Left renal pelvis (tissue), 4 donors: ENCODE measurements at places on chromosomes 3 and 15.

- DNase-seq, result no peak
Observed at GRCh38 chr15:80749589-80749988, 29.6 kb upstream of the CEMIP start.

DNA sequence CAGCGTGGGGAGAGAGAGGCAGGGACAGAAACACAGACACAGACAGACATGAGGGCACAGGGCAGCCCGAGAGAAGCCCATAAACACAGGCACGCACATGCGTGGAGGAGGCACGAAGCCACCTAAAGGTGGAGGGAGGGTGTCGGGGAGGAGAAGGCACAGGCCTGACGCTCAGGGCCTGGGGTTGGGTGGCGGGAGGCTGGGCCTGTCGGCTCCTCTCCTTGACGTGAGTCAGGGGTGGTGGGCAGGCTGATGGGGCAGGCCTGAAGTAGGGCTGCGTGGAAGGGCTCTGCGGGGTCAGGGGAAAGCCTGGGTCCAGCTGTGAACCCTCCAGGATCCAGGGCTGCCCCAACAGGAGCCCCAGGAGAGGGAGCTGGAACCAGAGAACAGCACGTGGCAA, 74.2 kb downstream of the EPHB3 start:
- DNase-seq, result no peak

DNA sequence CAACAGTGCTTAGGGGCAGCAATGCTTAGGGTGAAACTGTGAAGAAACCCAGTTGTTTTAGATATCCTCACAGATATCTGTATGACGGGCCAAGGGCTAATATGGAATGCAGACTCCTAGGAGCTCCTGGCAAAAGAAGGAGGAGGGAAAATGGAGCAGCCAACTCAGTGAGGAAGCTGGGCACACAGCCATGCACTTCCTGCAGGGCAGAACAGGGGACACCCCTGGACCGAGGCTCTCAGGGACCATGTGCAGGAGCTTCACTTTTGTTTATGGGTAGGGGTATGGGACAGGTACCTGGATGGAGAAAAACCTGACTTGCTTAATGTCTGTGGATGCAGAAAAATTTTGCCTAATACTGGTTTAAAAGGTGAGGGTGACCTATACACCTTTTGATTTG, 20.2 kb downstream of the NIPA1 start:
- no peak for DNase-seq

GRCh38 chr15:86772369-86773059, 692.8 kb downstream of the AGBL1 start:
- no peak for DNase-seq

GRCh38 chr15:39961051-39961450, 27.1 kb downstream of the EIF2AK4 start:
- no peak for DNase-seq

DNA sequence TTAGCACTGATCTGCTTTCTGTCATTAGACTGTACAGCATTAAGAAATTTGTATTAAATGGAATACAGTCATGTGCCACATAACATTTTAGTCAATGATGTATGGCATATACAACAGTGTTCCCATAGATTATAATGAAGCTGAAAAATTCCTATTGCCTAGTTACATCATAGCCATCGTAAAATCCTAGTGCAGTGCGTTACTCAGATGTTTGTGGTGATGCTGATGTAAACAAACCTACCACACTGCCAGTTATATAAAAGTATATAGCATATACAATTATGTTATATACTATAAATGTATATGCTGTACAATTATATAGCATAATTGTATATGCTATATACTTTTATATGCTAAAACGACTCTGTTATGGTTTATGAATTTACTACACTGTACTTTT, 41.7 kb downstream of the APH1B start:
- no peak for DNase-seq

DNA sequence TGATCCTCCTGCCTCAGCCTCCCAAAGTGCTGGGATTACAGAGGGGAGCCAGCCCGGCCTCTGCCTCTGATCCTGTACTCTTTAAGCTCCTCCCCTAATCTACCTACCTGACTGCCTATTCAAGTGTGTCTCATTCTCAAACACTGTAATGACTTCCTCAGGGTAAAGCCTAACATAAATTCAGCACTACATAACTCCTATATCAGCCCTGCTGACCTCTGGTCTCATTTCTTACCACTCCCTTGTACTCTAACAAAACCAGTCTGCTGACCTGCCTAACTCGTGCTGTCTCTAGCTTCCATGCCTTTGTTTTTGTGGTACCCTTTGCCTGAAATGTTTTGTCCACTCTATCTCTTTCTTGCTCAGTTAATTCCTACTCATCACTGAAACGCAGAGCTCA, 172.1 kb upstream of the IL12A start:
- no peak for DNase-seq

- no peak for DNase-seq
Observed at GRCh38 chr15:63970621-63971426, 75.5 kb downstream of the DAPK2 start.

GRCh38 chr3:72900048-72900447, 12.2 kb downstream of the GXYLT2 start:
- DNase-seq, result no peak

DNA sequence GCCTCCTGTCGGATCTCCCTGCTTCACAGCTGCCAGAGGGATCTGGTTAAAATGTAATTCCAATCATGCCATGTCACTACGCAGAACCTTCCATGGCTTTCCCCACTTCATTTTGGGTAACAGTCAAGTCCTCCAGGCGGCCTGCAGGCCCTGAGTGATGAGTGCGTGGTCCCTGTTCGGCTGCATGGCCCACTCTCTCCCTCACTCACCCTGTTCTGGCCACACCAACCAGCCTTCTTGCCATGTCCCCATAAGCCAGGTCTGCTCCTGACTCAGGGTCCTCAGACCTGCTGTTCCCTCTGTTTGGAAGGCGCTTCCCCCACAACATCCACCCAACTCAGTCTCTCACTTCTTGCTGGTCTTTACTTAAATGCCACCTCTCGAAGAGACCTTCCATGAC, 41.6 kb upstream of the LINGO1 start:
- no peak for DNase-seq

DNA sequence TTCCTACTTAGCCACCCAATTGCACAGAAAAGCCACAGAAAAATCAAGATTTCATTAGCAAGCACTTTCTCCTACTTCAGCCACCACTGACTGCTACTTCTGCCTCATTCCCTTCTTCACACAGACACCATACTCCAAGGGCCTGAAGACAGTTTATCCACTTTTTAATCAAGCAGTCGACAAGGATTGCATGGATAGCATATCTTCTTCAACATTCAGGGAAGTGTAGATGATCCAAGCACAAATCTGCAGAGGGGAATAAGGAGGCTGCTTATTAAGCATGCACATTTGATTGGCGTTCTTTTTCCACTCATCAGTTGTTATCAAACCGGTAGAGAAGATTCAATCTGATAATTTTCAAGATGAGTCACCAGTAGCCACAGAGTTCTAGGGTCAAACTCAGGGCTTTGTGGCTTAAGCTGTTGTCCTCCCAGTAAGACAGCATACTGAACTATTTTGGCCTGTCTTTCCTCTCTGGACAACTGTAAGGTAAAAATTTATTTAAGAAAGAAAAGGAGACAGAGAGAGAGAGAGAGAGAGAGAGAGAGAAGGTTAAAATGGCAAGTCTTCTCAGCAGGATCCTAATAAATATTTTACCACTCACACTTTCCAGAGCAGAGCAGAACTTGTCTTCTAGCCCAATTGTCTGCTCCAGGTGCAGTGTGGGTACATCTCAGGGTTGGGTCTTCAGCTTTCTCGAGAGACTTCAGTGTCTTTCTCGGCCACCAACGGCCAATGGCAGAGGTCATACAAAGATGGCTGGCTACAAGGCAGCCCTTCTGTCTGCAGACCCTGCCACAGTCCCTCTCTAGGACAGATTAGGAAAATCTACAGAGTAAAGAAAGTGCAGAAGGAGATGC, 80.6 kb upstream of the BHLHE40 start:
- DNase-seq, result no peak

GRCh38 chr15:68391121-68391520, 40.8 kb downstream of the ITGA11 start:
- no peak for DNase-seq

GRCh38 chr3:148158210-148158609, 539.5 kb upstream of the AGTR1 start:
- no peak for DNase-seq

GRCh38 chr3:190581041-190581541, 67.2 kb downstream of the IL1RAP start:
- no peak for DNase-seq

GRCh38 chr15:45168751-45169551, 18.8 kb downstream of the SHF start:
- no peak for DNase-seq

DNA sequence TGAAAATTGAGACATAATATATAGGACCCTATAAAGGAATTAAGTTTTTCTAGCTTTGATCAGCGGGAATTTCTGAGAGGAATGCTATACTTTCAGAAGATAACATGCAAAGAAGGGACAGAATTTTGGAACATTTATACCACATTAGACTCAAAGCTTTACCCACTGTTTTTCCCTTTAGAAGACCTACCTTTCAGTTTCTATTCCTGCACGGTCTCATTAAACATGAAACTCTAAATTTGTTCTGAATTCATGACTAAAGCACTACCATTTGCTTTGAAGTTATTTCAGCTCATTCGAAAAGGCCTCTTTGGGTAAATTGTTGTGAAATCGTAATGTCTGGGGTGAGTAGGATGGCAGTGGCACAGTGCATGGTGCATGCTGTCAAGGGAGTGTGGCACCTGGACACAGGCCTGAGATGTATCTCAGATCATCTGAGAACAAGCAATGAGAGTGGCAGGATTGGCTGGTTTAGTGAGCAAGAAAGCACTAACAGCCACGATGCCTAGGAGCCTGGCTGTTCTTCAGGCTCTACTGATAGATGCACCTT, 42.5 kb downstream of the CHCHD4 start:
- no peak for DNase-seq

DNA sequence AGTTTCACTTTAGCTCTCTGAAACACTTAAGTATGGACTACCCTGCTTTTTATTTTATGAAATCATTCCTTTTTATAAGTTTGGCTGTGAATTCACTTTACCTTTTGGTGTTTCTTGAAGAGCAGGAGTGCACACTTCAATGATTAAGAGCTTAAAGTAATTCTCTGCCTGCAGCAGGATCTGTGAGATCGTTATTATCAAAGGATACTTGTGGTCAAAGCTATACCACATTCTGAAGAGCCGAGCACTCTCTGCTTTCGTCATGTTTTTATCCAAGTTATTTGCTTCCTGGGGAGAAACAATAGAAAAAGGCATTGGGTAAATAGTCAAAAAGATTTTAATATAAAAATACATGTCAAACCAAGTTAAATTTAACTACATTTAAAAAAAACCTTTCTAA, 243.7 kb downstream of the CHST2 start:
- DNase-seq, result no peak

DNA sequence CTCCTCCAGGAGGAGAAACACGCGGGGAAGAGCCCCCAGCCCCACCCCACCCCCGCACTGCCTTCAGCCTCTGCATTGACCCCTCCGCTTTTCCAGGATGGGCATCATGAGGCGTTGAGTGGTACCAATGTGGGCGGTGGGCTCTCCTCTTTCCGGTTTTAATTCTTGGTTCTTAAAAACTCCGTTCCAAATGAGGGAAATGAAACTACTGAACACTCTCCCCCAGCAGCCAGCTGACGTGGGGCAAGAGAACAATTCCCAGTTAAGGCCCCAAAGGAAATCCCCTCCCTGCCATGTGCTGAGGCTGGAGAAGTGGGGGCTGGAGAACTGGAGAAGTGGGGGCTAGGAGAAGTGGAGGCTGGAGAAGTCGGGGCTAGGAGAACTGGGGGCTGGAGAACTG, 5.3 kb upstream of the NRROS start:
- no peak for DNase-seq

GRCh38 chr3:13879946-13880810, at the start of gene WNT7A:
TSS of gene WNT7A (minus strand) at chr3:13880071. CDS start at chr3:13879816, 255 bp downstream.
- no peak for DNase-seq

DNA sequence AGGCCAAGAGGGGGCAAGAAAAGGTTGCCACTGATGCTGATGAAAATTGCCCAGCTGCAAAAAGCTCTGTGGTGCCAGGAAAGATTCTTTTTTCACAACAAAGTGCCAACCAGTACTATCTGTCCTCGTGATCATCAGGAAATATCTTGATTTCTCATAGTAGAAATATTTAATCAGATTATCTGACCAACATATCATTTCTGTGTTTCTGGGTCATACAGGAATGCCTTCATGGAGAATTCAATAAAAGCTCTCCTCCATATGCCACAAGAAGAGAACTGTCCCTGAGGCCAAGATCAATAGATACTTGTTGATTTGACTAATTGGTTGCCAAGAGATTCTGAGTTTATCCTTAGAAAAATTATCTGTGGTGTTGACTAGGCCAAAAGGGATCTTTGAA, 63.5 kb downstream of the FSIP1 start:
- DNase-seq, result no peak

DNA sequence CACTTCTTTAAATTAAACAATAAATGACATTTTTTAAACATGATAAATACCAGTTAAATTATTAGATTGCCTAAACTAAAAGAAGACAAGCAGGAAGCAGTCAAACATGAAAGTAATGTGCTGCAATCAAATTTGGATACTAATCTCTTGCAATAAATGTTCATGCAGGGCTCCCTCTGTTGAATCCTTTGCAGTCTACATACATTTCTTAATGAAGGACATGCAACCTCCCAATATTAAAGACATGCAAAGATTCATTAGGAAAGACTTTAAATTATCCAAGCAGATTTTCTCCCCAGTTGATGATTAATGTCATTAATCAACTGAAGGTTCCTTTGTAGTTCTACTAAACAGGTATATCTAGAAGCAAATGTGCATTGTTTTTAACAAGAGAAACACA, 245.4 kb downstream of the ZIC4 start:
- DNase-seq, result no peak

GRCh38 chr3:51876186-51876585, 785 bp upstream of the IQCF5 start:
- no peak for DNase-seq

DNA sequence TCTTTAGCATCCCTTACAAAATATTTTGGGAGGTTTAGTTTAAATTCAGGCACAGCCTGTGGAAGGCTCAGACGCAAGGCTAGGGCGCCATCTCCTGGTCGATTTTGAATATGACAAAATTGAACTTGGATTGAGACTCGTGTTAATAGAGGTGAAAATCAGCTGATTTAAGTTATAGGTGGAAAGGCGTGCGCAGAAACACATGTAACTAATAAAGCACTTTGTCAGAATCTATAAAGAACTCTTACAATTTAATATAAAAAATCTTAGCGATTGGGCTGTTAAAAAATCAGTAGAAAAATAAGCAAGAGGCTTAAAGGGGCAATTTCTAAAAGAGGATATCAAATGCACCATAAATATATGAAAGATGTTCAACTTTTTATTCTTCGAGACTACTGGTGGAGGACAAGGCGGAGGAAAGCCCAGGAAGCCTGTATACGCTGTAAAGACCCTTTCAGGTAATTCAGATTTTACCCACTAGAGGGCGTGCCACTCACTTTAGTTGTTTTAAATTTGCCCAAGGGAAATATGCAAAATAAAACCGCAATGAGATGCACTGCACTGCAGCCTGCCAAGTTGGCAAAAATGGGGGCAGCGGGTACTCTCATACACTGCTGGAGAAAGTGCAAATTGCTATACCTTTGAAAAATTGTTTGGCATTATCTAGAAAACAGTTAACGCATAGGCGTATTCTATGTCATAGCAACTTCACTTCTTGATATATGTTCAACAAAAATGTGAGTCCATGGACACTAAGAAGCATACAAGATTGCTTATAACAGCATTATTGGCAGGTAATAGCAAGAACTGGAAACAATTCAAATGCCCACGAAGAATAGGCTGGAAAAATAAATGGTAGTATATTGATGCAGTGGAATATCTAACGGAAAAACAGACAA, 64.7 kb downstream of the SLC30A4 start:
- peak; percentile 78 for DNase-seq
